ENCODE measurements at places on chromosomes 2 and 18.

DNA sequence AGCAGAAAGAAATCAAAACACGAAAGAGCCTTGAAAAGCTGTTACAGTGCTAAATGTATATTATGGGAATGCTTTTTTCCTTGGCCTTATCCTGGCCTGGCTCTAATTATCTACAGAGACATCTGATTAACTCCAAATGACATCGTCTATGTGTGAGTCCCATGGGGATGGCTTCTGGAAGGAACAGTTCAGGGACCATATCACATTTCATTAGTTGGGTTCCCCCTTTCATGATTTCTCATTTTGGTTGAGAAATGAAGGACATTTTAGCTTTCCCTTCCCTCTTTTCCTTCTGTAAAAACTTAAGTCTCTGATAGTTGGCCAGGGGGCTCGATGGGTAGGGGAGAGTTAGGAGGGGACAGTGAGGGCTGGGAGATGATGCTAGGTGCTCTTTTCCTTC lies 116.7 kb downstream of the PRKCE start:
- DNase-seq, result no peak

DNA sequence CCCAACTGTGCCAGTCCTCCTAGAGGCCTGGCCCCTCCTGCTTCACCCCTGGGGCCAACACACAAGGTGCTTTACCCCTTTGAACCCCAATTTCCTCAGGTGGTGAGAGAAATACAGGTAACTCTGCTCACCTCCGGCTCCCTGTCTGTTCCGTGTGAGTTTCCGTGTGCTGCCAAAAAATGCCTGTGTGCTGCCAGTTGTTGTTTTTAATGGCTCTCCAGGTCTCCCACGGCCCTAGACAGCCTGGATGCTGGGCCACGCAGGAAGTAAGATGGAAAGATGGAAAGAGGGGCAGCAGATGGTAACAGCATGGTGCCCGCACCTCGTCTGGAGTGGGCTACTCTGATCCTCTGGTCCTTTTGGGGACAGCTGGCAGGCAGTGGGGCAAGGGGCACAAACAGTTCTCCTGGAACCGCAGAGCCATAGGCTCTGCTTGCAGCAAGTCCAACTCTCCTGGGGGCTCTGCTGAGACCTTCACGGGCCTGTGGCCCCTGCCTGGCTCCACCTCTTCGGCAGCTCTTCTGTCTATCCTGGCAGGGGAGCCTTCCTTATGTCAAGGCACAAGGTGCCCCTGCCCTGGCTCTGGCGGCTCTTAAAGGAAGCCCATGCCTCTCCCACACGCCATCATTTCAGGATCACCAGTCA lies 4.3 kb upstream of the ARHGEF4 start:
- no peak for DNase-seq

- DNase-seq, result no peak
Observed at GRCh38 chr2:176558574-176559140, 289.4 kb downstream of the MTX2 start.

DNA sequence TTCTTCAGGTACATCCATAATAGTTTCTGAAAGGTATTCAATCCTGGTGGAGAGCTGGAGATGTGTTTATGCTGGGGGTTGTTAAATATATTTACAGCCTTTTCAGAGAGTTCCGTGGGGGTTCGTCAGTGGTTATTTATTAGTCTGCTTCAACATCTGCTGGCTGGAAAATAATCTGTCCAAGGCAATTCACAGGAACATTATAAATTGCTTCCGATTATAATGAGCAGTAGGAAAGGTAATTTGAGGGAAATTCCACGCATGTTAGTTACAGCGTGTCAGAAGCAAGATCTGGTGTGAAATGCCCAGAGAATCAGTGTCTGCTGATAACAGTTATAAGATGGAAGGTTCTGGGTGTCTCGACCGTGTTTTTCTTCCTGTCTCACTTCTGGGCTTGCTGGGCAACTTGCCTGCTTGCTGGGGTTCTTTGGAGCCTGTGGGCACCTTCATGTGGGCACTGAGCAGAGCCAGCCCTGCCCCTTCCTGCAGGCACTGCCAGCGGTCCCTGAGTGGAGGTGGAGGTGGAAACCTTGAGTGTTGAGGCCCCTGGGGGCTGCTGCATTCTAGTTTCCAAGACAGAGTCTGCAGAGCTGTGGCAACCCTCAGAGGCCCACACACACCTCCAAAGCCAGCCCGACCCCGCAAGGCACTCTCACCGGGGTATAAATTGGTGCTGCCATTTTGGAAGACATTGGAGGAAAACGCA lies 185.7 kb downstream of the FAM210A start:
- peak; percentile 59 for DNase-seq

DNA sequence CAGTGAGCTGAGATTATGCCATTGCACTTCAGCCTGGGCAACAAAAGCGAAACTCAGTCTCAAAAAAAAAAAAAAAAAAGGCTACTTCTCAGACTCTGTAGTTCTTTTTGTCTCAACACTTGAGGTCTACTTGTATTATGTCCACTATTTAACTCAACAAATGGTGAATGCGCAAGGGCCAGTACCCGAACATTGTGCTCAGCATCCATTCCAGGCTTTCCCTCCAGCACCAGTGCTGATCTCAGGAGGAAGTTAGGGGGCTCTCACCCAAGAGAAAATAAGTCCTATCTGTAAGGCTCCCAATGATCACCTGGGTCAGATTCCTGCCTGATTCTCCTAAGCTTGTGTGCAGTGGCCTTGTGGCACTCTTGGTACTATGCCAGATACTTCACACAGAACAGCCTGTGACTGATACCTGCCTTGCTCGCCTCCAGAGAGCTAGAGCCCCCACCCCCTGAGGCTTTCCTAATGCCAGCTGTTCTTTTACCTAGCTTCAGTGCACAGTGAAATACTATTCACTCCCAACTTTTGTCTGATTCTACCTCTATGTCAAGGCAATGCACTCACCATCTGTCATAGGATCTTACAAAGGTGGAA lies 74.9 kb downstream of the INO80D start:
- DNase-seq, result no peak

- no peak for DNase-seq
Observed at GRCh38 chr2:11286749-11287148, 57.7 kb downstream of the ROCK2 start.

DNA sequence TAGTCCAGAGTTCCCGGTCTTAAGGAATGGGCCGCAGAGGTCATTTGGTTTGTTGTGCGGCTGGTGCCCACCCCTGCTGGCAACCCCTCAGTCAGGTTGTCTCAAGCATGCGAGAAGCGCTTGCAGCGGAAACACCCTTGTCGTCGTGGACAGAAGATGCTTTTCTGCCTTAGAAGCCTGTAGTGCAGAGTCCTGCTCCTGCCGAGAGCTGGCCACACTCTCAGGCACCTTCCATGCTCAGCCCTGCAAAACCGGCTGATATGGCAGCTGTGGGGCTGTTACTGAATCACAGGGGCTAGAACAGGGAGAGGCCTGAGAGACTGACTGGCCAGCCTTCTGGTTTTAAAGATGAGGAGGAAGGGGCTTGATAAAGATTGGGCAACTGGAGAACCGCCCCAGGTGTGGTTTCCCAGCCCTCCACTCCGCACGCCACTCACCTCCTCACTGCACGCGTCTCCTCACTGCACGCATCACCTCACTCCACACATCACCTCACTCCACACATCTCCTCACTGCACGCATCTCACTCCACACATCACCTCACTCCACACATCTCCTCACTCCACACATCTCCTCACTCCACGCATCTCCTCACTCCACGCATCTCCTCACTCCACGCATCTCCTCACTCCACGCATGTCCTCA lies 103.6 kb downstream of the USP40 start:
- no peak for DNase-seq

DNA sequence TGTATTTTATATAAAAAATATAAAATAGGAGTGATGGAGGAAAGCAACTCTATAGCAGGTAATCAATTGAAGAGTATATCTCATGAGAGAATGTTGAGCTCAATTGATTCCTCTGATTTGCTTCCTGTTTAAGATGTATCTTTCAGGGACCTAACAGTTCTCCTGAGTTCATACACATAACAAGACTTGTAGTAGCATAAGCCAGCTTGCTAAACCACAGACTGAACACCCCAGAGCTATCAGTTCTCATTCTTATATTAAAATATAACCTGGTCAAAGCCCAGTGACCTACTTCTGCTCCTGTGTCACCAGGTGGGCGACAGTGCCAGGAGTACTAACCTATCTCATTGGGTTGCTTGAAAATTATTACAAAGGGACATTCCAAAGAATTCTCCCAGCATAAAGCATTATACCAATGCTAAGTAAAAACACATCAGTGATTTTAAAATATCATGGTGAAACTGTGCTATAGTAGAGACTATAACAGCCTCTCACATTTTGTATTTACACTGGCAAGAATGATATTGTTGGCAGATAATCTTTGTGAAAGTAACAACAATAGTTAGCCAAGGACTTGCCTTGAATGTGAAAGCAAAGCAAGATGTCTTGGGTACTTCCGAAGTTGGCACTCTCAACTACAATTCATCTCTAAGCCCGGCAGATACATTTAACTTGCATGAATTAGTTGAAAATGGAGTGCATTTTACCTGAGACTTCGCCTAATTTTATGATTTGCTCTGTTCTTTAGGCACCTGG lies 40.8 kb upstream of the CDH20 start:
- no peak for DNase-seq

DNA sequence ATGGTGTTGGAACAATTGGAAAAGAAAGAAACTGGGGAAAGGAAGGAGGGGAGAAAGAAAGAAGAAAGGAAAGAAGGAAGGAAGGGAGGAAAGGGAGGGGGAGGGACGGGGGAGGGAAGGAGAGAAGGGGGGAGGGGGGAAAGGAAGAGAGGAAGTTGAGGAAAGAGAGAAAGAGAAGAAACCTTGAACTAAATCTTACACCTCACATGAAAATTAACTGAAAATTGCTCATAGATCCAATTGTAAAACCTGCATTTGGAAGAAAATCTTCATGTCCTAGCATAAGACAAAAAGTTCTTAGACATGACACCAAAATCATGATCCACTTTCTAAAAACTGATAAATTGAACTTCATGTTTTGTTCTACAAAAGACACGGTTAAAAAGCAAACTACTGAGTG lies 163.8 kb downstream of the EXOC6B start:
- DNase-seq, result no peak

DNA sequence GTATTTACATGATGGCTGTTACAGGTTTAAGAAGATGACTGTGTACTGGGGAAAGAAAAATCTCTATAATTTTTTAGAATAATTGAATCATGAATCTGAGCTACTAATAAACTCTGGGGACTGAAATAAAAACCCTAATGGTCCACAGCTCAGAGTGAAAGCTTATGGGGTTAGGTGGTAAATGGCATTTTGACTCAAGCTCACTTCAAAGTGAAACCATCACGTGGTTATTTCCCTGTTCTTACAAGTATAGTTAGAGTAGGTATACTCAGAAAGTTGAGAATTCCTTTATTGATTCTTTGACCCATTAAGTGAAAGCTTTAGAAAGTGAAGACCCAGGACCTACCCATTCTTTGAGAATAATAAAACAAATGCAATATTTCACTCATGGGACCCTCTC lies 626.2 kb upstream of the SETBP1 start:
- DNase-seq, result no peak

GRCh38 chr2:230128623-230129342 lies 60.1 kb upstream of the SLC16A14 start:
- no peak for DNase-seq

DNA sequence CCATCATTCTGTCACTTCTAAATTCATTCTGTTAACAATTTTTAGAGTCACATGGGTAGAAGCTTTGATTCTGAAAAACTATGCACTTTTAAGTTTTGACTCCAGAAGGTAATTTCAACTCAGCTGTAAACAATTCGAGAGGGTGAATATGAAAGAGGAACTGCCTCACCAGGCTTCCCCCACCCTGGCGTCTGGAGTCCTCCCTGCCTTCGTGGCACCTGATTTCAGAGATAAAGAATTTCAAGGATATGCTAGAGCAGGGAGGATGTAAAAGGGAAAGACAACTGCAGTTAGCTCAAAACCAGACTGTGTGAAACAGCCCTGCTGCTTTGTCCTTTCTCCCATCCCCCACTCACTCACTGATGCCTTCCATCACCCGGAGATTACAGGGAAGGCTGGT lies 40.7 kb downstream of the ONECUT2 start:
- no peak for DNase-seq

DNA sequence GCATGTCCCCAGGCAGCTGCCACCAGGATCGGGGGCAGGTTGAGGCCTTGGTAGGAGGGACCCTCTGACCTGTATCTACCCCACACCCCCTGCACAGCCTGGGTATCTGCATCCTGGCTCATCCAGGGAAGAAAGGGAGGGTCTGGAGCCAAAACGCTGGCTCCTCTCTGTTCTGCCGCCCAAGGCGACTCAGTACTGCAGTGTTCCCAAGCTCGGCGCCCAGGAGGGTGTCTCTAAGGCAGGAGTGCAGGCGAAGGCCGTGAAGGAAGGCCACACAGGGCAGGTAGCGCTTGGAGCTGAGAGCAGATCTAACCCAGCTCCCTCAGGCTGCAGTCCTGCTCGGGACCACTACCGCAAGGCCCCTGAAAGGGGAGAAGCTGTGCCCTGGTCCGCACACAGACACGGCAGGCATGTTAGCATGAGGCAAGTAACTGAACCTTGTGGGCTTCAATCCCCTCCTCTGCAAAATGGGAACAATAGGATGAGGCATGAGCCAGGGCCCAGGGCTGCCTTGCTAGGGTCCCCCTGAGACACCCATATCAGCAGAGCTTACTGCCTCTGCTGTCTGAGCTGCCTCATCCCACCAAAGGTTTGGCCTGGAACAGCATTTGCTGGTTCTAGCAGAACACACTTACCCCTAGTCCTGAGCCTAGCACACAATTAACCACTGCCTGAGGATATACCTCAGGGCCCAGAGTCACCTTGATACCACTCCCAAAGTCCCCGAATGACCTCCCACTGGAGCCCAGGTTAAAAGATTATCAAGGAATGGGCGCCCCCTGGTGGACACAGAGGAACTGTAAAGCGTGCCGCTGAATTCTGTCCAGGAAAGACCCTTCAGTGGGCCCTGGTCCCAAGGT lies 6.5 kb downstream of the PTMA start:
- peak; percentile 90 for DNase-seq

- no peak for DNase-seq
Observed at GRCh38 chr2:194363878-194364277, 1293.1 kb upstream of the SLC39A10 start.

DNA sequence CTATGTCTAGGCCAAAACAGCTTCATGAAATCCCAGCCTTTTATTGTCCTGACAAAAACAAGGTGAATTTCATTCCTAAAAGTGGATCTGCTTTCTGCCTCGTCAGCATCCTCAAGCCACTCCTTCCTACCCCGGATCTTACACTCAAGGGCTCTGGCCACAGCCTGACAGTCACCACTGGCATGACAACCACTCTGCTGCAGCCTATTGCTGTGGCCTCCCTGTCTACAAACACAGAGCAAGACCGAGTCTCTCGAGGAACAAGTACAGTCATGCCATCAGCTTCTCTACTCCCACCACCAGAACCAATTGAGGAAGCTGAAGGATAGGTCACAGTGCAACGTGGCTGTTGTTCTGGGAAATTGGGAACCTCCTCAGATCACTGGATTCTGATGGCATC lies 106.1 kb downstream of the ICA1L start:
- no peak for DNase-seq

- DNase-seq, result no peak
Observed at GRCh38 chr2:3868012-3868805, 164.8 kb downstream of the DCDC2C start.

DNA sequence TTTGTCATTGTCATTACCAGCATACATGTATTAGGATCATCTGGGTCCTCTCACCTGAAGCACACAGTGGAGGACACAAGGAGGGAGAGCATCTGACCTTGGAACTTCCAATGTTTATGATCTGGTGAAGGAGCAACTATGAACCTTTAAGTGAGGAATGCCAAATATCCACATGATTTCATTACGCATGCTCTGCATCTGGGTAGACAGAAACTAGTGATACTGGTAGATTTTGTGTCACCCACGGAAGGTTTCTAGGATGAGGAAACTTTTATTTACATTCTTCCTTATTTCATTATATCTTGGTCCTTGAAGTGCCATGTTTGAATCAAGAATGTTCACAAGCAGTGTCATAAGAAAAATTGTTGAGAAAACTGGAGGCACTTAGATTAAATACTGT lies 32.1 kb downstream of the SPC25 start:
- no peak for DNase-seq

All from activated naive CD8-positive, alpha-beta T cell treated with anti-CD3 and anti-CD28 coated beads, Interleukin-2, amount 50 U/mL, for 24 hours (primary cell).